Right renal pelvis (tissue), 4 donors: ENCODE measurements at places on chromosomes 11 and 22. TPM values are rescaled to one million over a fixed set of nuclear protein-coding genes. Genes with fewer than 3 reads are reported as not detected.

- DNase-seq: no peak
Observed at GRCh38 chr11:68282141-68282860, 10.5 kb upstream of the C11orf24 start.

Gene CPT1B
- polyA plus RNA-seq: 11.3 TPM

DNA sequence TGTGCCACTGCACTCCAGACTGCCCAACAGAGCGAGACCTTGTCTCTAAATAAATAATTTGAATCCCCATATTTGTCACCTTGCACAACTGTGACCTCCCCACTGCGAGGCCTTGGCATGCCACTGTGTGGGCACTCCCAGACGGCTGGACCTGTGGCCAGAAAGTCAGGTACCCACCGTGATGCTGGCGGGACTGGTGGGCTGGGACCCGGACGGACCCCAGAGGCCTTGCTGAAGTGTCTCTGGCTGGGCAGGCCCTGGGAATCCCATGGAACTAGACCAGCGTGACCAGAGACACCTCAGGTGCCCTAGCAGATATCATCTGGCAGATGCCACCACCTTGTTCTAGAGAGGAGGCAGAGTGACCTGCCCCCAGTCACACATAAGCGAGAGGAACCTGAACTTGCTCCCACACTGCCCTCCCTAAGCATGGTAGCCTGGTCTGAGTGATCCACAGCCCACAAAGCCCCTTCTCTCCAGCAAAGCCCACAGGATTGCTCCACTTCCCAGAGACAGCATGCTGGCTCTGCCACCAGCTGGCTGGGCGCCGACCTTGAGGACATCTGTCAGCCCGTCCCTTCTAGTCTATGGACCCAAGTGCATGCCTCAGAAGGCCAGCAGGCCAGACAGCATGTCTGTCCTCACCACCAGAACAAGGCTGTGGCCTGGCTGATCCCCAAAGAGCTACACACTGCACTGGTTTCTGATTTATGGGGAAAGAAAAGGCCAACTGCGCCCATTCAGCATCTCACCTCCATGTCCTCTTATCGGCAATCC, 9.5 kb downstream of the MACROD1 start:
- no peak for DNase-seq

- DNase-seq: no peak
Observed at GRCh38 chr11:67002297-67002913, 20.5 kb upstream of the SYT12 start.
